ENCODE measurements at places on chromosomes 6 and 20.
A peak's percentile ranks its signal among the peaks of the same experiment; 100 is the strongest.

GRCh38 chr20:63749597-63750508 lies 10.3 kb downstream of the SLC2A4RG start:
- DNase-seq = peak; percentile 9

DNA sequence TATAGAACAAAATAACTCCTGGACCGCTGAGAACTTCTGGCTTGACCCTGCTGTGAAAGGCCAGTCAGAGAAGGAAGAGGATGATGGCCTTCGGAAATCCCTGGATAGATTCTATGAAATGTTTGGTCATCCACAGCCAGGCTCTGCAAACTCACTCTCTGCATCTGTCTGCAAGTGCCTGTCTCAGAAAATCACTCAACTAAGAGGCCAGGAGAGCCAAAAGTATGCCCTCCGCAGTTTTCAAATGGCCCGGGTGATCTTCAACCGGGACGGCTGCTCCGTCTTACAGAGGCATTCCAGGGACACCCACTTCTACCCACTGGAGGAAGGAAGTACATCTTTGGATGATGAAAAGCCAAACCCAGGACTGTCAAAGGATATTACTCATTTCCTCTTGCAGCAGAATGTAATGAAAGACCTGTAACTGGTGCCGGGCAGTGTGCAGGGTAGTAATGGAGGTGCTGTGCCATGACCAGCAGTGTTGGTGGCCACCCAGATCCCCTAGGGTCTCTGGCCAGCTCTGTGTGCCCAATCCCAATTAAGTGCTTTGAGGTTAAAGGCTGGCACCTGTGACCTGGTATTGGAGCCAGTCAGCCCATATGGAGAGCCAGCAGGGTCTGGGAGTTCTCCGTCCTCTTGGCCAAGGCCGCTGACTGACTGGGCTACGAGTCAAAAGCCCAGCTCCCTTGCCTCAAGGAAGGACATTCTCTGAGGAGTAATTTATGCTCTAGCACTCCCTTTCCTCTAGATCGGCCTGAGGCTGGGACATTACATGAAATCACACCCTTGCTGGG lies 87.1 kb downstream of the TRMT6 start:
- DNase-seq = no peak

GRCh38 chr20:57071283-57071731 lies 195.1 kb downstream of the BMP7 start:
- DNase-seq = no peak

DNA sequence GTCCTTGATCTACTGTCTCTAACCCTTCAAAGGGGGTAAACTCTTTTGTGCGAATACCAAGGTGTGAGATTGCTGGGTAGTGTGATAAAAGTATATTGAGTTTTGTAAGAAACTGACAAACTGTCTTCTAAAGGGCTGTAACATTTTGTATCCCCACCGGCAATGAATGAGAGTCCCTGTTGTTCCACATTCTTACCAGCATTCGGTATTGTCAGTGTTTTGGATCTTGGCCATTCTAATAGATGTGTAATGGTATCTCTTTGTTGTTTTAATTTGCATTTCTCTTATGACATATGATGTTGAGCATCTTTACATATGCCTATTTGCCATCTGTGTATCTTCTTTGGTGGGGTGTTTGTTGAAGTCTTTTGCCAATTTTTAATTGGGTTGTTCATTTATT lies 1090.7 kb downstream of the KIF16B start:
- no peak for DNase-seq

DNA sequence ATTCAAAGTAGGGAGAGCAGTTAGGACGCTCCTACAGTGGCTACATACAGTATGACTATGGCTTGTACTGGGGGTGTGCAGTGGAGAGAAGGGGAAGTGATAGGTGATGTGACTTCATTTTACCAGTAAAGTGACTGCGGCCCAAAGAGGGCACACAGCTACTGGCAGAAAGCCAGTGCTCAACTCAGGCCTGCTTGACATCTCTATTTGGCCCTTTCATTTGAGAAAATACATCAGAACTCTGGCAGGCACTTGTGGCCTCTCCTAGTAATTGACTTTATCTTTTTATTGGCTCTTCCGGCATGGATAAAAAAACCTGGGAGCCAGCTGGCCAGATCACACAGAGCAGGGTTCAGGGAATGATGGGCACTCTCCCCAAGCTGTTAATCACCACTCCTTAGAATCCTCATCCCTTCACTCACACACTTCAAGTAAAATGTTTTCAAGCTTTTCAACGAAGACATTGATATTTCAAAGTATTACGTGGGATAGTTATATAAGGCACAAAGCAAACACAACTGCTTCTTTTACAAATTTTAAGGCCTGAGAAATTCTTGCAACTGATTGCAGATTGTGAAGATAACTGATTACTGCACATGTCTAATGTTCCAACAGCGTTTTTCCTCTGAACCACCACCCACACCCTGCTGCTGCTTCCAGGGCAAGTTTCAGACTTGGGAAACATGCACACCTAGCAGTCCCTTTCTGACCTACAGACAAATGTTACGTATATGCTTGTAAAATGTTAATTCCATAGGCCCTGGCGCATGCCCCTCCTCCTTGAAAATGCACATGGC lies 73.5 kb downstream of the TNFRSF21 start:
- no peak for DNase-seq

DNA sequence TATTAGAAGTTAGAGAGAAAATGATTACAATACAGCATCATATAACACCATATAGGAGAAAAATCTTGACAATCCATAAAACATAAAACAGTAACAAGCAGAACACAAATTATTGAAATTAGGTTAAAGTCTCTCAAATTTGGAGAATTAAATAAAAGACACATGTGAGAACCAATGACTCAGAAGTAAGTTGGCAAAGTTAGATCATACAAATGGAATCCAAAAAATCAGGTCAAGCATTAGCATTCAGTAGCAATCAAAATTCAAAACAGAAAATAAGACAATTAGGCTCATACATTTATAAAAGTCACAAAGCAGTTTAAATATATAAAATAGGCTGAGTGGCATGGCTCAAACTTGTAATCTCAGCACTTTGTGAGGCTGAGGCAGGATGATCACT lies 775.6 kb downstream of the PHF3 start:
- no peak for DNase-seq

- DNase-seq = no peak
These were observed 63.5 kb downstream of the STMND1 start for GRCh38 chr6:17165383-17165782.

DNA sequence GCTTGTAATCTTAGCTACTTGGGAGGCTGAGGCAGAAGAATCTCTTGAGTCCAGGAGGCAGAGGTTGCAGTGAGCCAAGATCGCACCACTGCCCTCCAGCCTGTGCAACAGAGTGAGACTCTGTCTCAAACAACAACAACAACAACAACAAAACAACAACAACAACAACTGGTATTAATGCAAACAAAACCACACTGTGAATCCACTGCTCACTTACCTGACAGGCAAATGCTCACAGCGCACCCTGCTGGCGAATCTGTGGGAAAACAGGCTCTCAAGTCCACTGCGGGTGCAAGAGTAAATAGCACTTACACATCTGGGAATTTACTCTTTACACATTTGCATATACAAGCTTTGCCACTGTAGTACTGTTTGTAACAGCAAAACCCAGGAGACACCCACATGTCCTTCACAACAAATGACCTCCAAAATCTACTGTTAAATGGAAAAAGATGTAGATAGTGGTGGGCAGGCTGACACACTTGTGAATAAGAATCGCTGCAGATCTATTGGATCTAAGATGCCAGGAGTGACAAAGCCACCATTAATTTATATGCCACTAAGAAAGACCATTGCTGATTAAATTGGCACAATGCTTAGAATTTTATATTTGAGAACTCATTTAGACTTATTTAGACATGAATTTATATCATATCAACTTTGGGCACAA lies 29.3 kb downstream of the NSFL1C start:
- peak; percentile 68 for DNase-seq

GRCh38 chr6:5894357-5894756 lies 112.4 kb downstream of the NRN1 start:
- no peak for DNase-seq
